ENCODE measurements at places on chromosomes 16 and 17.

GRCh38 chr16:54366943-54367342, 80.4 kb upstream of the IRX3 start:
- DNase-seq: no peak

DNA sequence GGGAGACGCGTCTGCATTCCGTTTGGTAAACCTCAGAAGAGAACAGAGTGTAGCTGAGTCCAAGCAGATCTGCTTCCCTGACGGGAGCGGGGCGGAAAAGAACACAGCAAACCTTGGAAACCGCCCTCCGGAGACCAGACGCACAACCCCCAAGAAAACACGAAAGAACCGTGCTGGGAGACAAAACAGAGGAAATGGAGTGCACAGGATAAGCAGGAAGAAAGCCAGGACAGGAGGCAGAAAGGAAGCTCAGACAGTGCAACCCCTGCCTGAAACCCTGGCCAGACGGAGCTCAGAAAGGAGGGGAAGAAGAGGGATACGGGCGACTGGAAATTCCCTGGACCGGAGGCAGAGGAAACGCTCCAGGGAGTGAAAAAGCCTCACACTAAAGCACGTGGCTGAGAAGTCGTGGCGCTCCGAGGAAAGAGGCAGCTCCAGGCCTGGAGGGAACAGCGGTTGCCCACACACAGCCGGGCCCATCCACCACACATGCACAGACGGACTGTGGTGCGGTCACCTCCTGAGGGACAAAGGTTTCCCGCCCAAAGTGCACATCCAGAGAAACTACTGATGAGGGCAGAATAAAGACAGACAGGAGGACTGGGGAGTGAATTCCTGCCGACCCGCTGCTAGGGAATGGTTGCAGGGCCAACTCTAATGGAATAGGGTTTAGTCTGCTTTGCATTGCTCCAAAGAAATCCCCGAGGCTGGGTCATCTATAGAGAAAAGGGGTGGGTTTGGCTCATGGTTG, 10.2 kb downstream of the DPEP1 start:
- no peak for DNase-seq

DNA sequence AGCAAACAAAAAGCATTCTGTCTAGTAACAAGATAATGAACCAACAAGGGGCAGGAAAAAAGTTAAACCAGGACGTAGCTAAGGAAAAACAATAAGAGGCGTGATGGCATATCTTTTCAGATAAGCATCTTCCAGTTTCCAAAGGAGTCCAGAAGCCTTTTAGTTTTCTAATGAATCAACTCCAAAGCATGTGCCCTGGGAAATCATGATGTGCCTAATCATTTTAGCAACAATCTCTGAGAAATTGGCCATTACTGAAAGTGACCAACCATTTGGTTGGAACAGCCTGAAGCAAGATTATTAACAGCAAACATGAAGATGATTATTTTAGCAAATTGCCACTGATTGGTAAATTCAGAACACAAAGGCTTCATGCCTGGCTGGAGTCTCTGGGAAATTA, 440.9 kb upstream of the MAF start:
- DNase-seq: no peak

- DNase-seq: no peak
Observed at GRCh38 chr17:1646199-1646875, 805 bp upstream of the SCARF1 start.
